ENCODE measurements at places on chromosomes 1 and 21.
A peak's percentile ranks its signal among the peaks of the same experiment; 100 is the strongest.

DNA sequence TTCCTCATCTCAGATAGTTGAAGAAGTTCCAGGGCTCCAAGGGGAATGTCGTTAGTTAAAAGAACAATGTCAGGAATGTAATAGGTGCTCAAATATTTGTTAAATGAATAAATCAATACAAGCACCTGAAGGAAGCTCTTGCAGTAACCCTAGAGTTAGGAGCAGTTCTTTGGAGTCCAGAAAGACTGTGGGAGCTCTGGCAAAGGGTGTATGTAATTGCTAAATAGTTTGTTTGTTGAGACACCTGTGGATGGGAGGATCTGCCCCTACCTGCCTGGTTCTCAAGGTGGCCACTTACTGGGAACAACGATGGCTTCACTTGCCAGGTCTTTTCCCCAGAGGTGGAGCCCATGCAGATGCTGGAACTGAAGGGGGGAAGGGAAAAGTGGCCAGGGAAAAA, 27.5 kb upstream of the JUN start:
- DNase-seq: no peak

- DNase-seq: no peak
These were observed 216.6 kb downstream of the ST6GALNAC3 start for GRCh38 chr1:76291191-76291590.

- DNase-seq: no peak
These were observed 3.8 kb downstream of the GFI1 start for GRCh38 chr1:92482665-92483609.

DNA sequence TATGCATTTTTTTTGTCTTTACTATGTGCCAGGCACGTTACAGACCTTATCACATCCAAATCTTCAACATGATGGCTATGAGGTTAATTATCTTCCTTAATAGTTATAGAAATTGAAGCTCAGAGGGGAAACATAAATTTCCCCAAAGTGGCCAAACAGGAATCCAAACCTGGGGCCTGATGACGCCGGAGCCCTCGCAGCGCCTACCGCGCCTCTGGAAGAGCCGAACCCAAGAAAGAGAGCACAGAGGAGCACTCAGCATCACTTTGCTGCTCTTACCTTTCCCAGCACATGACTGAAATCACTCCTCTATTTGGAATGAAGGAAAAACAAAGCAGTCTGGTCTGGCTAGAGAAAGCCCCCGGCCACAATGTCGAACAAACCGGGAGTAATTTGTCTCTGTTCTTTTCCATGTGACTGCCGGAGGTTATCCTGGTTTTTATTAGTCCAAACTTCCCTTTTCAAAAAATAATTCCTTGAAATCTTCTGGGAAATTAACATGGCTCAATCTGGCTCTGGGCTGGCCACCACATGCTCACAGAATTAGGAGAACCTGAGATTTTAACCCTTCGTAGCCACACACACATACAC, 195.5 kb downstream of the ADSS2 start:
- DNase-seq: no peak

- DNase-seq: no peak
These were observed 89.4 kb downstream of the PAPPA2 start for GRCh38 chr1:176552217-176552991.

DNA sequence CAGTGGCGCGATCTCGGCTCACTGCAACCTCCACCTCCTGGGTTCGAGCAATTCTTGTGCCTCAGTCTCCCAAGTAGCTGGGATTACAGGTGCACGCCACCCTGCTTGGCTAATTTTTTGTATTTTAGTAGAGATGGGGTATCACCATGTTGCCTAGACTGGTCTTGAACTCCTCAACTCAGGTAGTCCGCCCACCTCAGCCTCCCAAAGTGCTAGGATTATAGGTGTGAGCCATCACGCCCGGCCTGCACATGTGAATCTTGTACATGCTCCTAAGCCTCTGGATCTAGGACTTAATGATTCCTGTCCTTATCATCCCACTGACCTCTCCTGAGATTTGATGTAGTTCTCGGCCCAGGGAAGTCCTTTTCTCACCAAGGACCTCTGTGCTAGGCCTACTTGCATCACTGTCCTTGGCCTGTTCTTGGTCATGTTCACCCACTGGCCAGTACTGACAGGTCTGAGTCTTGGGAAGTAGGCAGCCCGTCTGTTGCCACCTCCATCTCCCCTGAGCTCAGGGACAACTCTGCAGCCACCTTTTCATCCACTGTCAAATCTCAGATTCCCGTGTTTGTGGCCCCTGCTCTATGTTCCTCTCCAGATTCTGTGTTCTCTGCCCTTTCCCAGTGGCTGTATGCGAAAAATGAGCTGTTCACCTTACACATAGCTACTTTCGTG, 9.4 kb downstream of the HYI start:
- no peak for DNase-seq

DNA sequence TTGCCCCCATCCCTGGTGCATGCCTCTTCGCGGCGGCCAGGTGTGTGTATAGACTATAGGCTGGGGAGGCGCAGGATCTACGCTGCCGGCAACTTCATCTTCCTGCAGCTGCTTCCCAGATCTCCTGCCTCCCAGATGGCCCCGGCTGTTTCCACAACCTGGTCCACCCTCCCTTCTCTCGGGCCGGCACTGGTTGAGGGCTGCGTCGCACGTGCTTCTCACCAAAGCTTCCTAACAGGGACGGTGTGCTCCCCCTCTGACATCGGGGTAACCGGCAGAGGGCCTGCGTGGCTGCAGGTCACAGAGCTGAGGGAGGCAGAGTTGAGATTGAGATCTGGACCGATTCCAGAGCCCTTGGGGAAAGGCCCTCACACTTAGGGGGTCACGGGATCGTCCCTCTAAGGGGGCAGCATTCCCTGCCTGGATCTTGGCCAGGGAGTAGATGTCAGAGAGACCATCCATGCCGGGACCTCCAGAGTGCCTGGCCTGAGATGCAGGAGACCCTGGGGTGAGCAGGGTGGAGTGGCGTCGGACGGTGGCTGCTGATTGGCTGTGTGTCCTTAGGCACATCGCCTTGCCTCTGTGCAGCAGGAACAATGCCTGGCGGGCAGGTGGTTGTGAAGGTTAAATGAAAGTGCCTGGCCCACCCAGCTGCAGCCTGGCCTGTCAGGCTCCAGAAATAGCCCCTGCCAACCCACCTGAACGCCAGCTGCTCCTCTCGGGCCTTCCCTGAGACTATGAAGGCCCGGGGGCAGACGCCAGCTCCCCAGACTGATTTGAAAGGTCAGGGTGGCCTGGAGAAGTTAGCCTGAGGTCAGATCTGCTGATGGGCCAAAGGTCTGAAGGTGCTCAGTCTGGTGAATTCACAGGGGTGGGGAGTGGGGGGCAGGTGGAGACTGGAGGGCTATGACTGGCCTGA, 6.1 kb upstream of the MASP2 start:
- no peak for DNase-seq

DNA sequence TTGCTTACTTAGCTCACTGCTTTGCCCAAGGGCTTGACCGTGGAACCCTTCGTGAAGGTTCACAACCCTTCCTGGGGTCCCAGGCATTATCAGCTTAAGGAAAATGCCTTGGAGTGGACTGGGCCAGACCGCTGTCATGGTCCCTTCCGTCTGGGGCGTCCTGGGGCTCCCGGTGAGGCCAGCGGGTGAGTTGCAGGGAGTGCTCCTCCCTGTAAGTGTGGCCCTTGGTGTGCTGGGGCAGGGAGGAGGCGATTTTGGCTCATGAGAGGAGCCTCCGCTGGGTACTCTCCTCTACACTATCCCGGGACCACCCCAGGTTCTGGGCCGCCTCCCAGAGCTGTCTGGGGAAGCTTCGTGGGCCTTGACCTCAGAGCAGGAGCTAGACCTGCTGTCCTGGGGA, 48.1 kb downstream of the AJAP1 start:
- DNase-seq: no peak

DNA sequence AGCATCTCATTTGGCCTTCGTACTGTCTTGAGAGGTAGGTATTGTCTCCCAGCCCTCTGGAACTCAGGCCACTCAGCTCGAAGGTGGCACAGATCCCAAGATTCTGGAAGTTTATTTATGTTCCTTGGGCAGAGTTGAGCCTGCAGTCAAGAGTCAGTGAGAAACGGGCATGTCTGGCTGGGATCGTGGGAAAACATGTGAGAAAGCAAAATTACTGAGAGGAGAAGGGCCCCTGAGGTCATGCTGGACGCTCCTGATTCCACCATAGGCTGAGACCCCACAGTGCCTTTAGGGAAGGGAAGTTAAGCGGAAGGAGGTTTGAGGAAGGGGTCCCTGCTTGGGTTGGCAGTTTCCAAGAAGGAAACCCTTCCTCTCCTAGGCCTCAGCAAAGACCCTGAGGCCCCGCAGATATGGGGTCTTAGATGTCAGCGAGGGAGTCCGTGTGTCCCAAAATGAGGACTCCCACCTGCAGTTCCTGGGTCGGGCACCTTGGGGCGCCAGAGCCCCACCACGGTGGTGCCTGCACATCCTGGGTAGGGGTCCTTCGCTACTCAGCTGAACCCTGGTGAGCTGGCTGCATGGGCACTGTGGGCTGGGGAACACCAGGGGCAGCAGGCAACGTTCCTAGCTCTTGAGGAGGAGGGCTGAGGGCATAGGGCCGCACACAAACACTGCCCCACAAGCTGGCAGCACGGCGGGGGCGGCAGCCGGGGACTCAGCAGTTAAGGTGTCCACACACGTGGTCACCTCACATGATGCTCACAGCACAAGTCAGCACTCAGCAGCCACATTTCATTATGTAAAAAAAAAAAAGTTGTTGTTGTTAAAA, 12.3 kb upstream of the SEMA4A start:
- DNase-seq: peak; percentile 15

- DNase-seq: no peak
These were observed 6.9 kb upstream of the NOS1AP start for GRCh38 chr1:162062542-162063015.

DNA sequence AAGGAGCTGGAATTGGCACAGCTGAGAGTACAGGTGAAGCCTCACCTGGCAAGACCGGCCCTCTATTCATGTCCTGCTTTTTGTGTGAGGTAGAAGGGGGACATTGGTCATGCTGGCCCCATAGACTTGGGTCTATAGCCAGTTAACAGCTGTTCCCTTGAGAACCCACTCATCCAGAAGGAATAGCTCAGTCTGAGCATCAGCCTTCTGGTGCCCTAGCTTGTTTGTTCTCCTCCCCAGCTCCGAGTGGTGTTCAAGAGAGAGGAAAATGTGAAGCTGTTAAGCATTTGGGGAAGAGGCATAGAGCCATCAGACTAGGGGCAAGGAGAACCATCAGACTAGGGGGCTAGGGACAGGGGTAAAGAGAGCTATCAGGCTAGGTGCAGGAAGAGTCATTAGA, 290.9 kb downstream of the SIPA1L2 start:
- no peak for DNase-seq

- DNase-seq: no peak
These were observed 82.5 kb downstream of the TNNI3K start for GRCh38 chr1:74317663-74318062.

DNA sequence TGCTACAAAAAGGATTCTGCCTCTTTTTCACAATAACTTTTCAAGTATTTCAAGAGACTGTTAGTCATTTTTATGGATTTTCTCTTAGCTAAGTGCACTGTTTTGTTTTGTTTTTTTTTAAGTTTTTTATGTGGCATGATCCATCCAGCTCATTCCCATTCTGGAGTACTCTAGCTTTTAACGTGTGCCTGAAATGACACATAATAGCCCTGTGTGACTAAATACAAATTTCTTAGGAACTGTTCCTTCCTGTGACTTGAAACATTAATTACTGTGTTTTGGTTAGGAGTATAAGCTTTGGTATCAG, 143.9 kb downstream of the HS2ST1 start:
- no peak for DNase-seq

- no peak for DNase-seq
These were observed 53.5 kb upstream of the BACH1 start for GRCh38 chr21:29245104-29245643.

GRCh38 chr1:109391157-109391556, 6.6 kb downstream of the SORT1 start:
- no peak for DNase-seq

DNA sequence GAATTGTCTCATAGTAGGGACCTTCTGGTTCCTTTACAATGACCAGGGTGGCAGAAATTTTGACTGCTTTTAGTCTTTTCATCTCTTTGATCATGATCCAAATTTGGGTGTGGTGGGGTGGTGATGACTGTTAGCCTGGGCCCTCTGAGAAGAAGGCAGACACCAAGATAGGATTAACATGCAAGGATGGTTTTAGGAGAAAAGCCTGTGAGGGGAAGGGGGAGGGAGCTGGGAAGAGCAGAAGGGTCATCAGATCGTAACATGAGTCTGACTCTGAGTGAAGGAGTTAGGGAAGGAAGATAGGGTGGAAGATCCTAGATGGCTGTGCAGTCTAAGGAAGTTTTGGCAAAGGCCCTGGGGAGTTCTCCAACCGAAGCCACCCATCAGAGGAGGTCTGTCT, 28.5 kb upstream of the CAMSAP2 start:
- no peak for DNase-seq

DNA sequence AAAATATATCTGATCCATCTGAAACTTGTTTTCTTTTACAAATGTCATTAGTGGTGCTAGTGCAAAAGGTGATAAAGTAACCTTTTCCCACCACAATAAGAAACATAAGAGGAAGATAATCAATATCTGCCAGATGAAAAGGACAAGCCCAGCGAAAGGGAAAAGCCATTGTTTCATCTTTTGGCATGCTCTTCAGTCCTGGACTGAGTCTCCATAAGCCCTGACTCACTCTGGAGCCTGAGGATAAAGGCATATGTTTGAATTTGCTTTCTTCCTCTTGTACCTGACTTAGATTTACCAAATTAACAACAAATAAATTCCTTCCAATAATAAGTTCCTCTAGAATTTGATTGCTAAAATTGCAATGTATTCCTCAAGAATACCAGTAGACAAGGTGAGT, 13.6 kb downstream of the DNAJC11 start:
- no peak for DNase-seq

GRCh38 chr1:44631333-44631646, 43.0 kb downstream of the TMEM53 start:
- no peak for DNase-seq

GRCh38 chr1:7136166-7136953, 351.1 kb downstream of the CAMTA1 start:
- no peak for DNase-seq

DNA sequence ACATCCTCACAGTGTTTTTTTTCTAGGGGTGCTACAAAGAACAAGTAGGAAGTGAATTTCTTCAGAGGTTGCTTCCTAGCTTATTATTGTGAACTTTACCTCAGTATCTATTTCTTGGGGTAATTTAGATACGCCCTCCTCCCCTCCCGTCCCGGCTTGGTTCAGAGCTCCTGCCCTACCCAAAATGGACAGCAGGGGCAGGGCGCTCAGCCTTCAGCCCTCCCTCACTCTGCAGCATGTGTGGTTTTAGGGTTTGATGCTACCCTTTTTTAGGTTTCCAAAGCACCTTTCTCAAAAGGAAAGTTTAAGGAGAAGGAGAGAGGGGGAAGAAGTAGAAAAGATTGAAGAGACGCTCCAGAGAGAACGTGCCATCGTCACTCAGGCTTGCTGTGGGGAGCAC, 16.9 kb upstream of the POGK start:
- DNase-seq: no peak
